Mammary epithelial cell (primary cell): ENCODE measurements at places on chromosomes 4 and X.

- peak; percentile 29 for DNase-seq
These were observed 661 bp downstream of the SPIN4 start for GRCh38 chrX:63350465-63350877.

DNA sequence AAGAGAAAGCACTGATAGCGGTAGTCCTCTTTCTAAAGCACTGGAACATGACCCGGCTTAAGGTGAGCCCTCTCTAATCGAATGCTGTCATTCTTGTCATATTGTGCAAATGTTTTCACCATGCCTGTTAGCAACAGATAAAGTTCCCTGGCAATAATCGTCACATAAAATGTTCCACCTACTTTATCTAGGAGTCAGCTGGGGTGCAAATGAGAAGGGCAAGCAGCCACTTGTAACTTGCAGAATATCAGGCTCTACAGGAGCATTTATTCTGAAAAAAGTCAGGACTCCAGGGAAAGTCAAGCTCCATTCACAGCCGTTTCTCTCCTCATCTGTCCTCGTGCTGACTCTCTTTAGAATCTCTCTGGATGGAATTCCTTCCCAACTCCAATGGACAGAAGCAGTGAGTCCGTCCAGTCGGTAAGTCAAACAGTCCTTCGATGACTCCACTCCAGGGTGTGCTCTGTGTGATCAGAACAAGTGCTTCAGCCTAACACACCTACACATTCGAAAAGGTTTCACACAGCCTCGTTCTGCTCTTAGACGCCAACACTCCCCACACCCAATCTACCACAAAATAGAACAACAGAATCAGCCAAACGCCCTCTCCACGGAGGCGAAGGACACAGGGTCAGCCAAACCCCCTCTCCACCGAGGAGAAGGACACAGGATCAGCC, 101.7 kb upstream of the FRG1 start:
- DNase-seq = no peak

DNA sequence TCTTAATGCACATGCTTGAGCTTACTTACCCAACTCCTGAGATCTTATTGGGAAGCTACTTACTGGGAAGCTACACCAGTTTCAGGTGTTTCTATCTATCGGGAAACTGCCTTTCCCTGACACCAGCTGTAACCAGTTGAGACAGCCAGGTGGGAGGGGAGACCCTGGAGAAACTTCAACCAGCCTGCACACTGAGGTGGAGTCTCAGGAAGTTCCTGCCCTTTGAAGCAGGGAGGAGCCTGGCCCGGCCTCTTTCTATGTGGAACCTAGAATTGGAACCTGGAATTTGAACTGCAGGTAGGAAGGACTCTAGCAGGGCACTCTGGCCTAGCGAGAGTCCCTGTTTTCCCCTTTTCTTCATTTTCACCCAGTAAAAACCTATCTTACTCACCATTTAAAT, 425.8 kb upstream of the PABPC4L start:
- no peak for DNase-seq

DNA sequence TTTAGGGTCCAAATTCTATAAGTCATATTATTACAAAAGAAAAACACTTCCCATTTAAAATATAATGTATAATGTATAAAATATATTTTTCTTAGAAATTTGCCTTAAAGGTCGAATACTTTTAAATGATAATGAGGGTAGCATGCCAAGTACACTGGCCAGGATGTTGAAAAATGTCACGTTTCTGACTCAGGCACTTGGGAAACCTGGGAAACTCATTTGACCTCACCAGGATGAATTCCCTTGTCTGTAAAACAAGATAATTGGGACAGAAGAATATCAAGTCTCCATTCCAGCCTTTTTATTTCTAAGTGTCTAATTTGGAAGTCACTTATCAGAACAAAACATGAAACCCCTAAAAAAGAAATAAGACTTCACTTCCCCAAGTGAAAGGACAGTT, 3.4 kb upstream of the SLC39A8 start:
- DNase-seq = no peak

DNA sequence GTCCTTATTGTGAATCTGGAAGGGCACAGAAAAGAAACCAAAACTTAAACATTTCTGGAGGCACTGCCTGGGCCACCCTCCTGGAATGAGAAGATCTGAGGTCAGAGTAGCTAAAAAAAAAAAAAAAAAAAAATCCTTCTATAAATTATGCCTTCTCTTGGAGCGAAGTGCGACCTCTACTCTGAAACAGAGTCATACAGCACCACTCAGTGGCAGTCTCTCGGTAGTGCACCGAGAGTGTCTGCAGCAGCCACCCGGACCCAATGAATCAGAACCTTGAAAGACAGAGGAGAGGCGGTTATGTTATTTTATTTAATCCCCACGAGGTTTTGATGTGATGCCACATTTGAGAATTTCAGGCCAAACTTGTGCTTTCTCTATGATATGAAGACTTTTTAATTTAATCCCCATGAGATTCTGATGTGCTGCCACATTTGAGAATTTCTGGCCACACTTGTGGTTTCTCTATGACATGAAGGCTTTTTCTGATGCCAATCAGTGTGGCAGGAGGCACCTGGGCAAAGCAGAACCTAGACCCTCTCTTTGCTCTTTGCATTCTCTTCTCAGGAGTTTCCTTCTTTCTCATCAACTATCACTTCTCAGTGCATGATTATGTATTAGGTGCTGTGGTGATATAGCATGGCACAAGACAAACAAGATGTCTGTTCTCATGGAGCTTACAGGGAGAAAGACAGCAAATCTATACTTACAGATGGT, 5.6 kb upstream of the CT47C1 start:
- DNase-seq = peak; percentile 27

GRCh38 chrX:3450881-3451570, 104.6 kb upstream of the MXRA5 start:
- peak; percentile 15 for DNase-seq

DNA sequence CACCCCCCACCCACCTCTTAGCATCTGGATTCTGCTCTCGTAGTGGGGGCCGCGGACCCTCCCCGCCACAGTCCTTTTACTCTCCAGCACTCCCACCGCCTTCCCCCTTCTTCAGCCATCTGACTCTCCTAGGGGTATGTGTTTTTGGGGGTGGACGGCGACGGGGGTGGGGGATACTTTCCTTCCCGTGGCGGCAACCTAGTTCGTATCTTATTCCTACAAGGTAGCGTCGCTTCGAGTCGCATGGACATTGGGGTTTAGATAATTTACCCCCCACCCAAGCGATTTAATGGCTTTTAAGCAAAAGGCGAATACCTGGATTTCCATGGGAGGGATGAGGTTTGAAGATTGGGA, 1.3 kb upstream of the BCORL1 start:
- no peak for DNase-seq

GRCh38 chrX:123184866-123185276, 793 bp downstream of the GRIA3 start:
- DNase-seq = no peak

- DNase-seq = no peak
These were observed 36.8 kb upstream of the REST start for GRCh38 chr4:56870946-56871345.

DNA sequence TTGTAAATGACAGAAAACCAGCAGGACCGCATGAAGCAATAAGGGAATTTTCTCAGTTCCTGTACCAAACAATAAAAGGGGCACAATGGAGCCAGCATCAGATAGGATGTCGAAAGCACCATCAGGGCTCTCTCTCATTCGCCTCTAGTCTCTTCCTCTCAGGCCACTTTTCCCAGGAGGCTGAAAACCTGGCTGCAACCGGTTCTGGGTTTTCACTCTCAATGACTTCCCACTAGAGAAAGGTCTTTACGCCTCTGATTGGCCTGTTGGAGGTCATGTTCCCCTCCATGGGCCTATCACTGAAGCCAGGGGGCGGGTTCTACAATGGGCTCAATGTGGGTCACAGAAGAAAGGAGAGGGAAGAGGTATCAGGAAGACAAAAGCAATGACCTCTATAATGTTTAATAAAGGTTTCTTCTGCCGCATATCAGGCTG, 29.3 kb downstream of the ZNF827 start:
- peak; percentile 39 for DNase-seq

- no peak for DNase-seq
These were observed 294.9 kb upstream of the PRPS2 start for GRCh38 chrX:12496343-12496742.

DNA sequence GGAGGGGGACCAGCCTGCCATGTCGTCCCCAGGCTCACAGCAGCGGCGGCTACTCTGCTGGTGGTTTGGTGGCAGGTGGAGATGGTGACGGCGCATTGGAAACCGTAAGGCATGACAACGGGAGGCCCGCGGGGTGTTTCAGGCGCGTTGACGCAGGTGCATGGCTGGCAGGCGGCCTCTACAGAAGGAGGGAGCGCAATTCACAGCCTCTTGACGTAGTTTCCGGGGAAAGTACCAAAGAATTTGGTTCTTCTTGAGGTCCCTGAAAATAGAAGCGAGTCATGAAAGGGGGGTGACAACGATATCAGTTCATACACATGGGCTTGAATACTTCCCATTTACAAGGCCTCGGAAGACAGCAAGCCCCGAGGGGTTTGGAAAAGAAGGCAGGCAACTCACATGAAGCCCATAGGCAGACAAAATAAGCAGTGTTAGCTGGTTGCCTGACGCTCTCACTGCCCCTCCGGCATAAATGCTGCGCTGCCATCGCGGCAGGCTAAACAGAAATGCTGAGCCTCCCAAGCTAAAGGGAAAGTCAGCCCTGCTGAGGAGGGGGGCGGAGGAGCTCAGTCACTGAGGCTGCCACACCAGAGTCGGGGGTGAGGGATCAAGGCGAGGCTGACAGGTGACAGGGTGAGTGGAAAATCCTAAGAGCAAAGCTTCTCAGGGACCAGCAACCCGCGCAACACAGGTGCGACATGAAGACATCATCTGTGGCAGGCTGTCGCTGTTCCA, 52.3 kb upstream of the PDLIM3 start:
- no peak for DNase-seq

GRCh38 chrX:46737462-46737861, 21.5 kb downstream of the SLC9A7 start:
- DNase-seq = peak; percentile 51

GRCh38 chr4:37993806-37994205, 33.6 kb downstream of the PTTG2 start:
- no peak for DNase-seq

- DNase-seq = peak; percentile 47
These were observed 162.1 kb downstream of the CBR4 start for GRCh38 chr4:168847771-168848502.

DNA sequence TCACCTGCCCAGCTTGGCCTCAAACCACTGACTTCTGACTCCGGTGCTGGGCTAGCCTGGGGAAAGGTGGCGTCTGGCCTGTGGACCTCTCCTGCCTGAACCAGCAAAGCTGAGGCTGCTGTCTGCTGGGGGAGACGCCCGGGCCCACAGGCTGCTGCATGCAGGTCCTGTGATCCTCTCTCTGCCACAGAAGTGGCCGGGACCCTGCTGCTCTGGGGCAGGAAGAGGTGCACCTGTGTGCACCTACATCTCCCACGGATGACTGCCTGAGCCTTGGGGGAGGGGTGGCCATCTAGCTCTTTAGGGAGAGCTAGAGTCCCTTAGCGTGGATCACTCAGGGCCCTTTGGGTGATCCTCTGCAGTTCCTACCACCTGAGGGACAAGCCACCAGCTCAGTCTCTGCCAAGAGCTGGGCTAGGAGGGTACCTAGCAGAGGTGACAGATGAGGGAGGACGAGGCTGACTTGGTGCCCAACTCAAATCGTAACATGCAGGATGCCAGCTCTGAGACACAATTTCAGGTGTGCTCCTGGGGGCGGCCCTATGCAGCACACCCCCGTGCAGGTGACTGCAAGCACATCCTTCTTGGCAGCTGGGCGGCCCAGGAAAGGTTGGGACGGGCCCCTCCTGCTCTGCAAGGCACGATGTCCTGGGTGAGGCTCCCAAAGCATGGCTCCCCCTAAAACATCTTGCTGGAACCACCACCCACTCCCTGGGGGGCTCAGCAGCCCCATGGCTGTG, 22.5 kb downstream of the LETM1 start:
- no peak for DNase-seq

- DNase-seq = no peak
These were observed 36.3 kb upstream of the GRPR start for GRCh38 chrX:16087076-16087475.

GRCh38 chr4:58739275-58739674, 1629.1 kb upstream of the IGFBP7 start:
- DNase-seq = no peak

DNA sequence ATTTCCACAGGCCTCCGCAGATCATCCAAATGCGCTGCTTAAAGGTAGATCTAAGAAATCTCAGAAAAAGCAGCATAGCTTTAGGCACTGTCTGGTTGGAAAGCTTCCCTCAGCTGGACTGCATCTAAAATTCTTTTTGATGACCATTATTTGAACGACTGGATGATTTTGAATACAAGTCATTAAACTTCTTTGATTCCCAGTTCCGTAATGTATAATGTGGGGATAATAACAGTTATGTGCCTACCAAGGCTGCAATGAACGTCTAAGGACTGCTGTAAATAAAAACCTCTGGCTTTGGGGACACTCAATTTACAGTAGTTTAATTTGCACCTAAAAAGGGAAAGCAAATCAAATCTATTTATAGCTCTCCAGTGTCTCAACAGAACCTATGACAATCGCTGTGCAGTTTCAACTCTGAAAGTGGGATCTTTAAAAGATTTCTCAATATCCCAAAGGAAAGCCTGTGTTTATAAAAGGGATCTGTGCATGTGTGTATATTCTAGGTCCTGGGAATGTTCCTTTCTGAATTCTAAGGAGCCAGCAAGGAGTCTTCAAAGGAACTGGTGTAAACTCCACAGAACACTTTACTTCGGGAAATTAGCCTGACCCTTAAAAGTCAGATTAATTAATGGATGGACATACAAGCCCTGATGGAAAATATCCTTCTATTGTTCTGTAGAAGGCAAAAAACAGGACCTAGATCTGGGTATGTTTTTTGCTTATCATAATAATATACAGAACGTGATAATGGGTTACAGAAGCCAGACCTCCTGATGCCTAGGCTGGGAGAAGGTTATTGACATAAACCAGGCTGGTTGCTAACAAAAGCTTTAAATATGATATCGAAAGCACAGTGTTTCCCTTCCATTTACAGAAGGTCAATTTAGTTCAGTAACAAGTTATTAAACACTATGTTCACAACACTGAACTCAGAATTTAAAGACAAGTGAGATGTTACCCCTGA, 53.4 kb downstream of the AFAP1 start:
- no peak for DNase-seq

DNA sequence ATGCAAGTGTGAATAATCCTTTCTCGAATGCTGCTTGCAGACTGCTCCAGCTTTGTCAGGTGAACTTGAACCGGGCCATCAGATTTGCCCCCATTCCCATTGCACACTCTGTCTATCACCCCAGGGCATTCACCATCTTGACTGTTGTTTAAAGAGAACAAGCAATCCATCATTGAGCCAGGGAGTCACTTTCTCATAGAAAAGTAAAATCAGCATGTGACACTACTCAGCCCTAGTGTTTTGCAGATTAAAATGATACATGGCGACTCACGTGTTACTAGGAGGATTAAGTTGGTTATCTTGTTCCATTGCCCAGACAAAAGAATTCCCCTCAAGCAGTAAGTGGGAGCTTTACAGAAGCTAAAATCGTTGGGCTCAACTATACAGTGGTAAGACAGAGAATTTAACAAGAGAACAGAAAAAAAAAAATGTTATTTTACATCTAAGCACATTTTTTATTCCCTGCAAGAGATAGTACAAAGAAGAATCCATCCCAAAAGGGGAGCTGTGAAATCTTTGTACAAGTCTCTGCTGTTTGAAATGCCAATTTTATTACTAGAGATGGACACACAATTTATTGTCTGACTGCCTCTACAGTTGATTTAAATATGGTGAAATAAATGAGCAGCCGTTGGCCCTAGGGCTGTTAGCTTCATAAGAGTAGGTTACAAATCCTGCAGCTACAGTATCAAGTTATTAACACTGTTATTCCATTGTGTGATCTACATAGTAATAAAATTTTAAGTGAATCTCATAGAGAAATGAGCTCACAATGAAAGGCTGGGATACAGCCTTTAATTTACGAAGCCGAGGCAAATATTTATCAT, 67.5 kb downstream of the NEUROG2 start:
- peak; percentile 52 for DNase-seq
